ENCODE measurements at places on chromosomes 11 and 22.

DNA sequence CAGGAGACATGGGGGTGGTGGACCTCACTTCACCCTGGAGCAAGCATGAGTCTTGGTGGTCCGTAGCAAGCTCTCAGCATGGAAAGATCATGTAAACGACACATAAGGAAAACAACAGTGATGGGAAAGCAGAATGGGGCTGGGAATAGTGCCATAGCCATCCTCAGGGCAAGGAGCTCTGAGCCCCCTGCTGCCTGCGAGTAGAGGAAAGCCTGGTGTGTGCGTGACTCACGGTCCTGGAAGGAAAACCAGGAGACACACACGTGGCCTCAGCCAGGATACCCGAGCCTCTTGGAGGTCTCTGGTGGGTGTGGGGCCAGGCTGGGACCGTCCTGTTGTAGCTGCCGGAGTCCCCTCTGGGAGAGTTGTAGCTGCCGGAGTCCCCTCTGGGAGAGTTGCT lies 12.4 kb downstream of the SHANK3 start:
- DNase-seq, result no peak

DNA sequence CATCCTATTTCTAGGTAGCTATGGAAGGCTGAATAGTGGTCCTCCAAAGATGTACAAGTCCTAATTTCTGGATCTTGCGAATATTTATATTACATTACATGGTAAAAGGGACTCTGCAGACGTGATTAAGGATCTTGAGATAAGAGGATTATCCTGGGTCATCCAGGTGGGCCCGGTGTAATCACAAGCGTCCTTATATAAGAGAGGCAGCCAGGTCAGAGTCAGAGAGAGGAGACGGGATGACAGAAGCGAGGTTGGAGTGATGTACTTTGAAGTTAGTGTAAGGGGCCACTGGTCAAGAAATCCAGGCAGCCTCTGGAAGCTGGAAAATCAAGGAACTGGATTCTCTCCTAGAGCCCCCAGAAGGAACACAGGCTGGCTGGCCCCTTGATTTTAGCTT lies 70.1 kb upstream of the MYOD1 start:
- DNase-seq, result no peak

- DNase-seq, result no peak
These were observed 51.2 kb downstream of the SMCO4 start for GRCh38 chr11:93491973-93492372.

- DNase-seq, result no peak
These were observed 21.8 kb downstream of the TSPAN18 start for GRCh38 chr11:44748606-44749005.

DNA sequence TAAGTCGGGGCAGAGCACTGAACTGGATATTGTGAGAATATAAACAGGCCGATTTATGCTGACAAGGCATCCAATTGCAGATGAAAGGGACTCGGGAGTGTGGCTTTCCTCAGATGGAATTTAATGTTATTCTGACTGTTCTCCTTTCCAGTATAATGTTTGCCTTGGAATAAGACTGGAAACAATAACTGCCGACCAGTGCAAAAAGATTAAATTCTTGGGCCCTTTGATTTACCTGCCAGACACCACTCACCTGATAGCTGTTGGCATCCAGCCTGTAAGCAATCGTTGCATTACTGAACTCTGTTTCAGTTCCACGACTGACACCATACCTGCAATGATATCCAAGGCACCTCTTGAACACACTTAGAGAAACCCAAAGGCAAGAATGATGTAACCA lies 10.9 kb downstream of the NUP160 start:
- no peak for DNase-seq
